Muscle of leg (tissue), 16 donors: ENCODE measurements at places on chromosomes 5 and 9.
A peak's percentile ranks its signal among the peaks of the same experiment; 100 is the strongest.

DNA sequence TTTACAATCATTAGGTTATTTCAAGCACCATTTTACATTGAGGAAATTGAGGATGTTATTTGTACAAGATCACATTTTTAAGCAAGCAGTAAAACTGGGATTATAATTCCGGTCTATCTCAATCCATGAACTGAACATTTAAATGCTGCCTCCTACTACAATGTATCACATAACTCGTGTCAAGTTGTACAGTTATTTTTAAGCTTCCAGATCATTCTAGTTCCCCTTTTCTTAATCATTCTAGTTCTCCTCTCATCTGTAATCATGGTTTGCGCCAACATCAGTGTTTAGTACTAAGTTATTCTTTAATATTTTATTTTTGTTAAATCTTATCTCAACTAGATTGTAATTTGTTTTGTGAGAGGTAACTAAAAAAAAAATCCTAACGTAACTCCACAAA lies 2.4 kb upstream of the UHRF2 start:
- DNase-seq: no peak

GRCh38 chr5:174030286-174030685 lies 15.2 kb upstream of the NSG2 start:
- DNase-seq: no peak

GRCh38 chr9:133853331-133853730 lies 115.2 kb upstream of the SARDH start:
- DNase-seq: no peak

GRCh38 chr5:19734776-19735175 lies 253.2 kb downstream of the CDH18 start:
- DNase-seq: no peak

DNA sequence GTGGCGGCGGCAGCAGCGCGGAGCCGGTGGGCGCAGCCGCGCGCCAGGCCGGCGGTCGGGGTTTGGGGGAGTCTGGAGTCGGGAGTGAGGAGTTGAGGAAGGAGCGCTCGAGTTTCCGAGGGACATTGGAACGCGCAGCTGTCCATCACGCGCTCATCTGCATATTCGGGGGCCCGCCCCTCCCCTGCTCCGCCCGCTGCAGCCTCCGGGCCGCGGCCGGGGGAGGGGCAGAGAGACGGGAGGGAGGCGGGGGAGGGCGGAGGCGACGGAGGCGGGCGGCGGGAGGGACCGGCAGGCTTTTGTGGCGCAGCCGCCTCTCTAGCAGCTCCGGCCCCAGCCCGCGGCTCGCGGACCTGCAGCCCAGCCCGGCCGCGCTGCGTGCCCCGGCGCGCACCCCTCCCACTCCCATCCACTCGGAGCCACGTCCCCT lies at the start of gene IRX2:
Gene IRX2 (minus strand): TSS at position 86 of the 430 bp plus-strand sequence. CDS start 264 bp downstream, outside the sequence.
- peak; percentile 94 for DNase-seq

GRCh38 chr9:27335075-27335474 lies 38.1 kb upstream of the EQTN start:
- DNase-seq: no peak

DNA sequence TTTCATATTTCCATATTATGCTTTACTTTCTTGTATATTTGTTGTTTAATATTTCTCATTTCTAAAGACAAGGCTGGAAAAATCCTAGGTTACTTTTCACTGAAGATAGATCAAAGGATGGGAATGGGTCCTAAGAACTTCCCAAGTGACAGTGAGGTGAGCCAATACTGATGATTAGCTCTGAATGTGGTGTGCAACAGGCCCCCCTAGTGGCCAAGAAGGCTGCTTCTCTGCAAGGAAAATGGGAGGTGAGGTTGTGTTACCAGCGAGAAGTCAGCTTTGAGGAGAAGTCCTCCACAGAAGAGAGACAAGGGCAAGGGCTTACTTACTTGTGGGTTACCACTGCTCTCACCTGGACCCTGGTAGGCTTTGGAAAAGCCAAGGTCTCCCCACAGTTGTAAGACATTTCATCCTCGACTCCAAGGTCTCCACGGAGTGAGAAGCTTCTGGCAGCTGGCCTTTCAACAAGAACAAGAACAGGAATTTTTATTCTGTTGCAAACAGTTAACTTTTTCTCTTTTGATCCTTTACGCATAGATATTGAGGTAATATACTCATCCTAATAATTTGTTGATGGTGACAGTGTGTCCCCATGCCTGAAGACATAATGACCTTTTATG lies 69.9 kb downstream of the MAMDC2 start:
- DNase-seq: peak; percentile 71

GRCh38 chr9:3526165-3526996 lies 580 bp upstream of the RFX3 start:
- peak; percentile 96 for DNase-seq

DNA sequence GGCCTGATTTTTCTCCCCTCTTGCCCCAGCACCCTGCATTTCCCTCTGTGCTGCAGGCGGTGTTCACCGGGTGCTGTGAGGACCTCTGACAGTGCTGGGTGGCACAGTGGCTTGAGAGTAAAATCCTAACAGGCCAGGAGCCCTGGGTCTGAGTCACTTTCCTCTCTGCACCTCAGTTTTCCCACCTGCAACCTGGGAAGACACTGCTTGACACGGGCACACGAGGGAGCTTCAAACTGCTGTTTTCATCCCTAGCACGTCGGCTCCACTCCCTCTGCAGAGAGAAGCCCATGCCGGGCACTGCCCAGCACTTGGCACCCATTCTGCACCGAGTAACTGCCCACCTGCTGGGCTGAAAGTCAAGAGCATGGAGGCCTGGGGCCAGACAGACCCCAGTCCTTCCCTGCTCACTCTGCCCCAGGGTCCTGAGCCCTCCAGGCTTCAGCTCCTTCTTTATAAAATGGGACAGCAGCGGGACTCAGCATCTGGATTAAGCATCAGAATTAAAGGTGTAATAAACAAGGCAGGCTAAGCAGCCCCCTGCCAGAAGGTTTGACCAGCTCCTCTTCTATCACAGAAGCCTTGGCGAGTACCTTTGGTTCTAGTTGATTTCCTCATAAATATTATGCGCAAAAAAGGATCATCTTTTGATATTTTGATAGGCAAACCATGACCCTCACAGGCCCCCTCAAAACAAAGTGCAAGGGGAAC lies 5.2 kb downstream of the GFI1B start:
- DNase-seq: no peak

GRCh38 chr9:134942011-134942787 lies 24.5 kb upstream of the FCN1 start:
- peak; percentile 25 for DNase-seq

GRCh38 chr9:4755026-4755609 lies 14.1 kb upstream of the AK3 start:
- no peak for DNase-seq

DNA sequence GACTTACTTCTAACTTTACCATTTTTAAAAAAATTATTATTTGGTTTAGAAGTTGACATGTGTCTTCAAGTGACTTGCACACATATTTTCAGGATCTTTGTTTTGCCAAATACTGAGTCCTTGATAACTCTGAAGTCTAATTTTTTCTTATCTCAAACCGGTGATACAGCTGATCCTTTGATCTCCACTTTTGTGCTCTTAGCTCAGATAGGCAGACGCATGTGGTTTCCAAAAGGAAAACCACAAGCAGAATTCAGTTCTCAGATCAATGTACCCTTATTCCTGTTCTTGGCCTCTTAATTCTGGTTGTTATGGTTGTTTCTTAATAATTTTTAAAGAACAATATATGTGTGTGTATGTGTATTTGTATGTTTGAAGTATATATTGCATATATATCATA lies 238.3 kb upstream of the EDIL3 start:
- DNase-seq: no peak

- no peak for DNase-seq
Measured at GRCh38 chr5:125179612-125180011, 433.2 kb upstream of the ZNF608 start.

- peak; percentile 81 for DNase-seq
Measured at GRCh38 chr5:132251220-132251725, 6.2 kb upstream of the PDLIM4 start.

- peak; percentile 87 for DNase-seq
Measured at GRCh38 chr5:150801117-150801927, 22.8 kb downstream of the SMIM3 start.

- peak; percentile 64 for DNase-seq
Measured at GRCh38 chr5:177491429-177491945, 5.9 kb downstream of the PDLIM7 start.

DNA sequence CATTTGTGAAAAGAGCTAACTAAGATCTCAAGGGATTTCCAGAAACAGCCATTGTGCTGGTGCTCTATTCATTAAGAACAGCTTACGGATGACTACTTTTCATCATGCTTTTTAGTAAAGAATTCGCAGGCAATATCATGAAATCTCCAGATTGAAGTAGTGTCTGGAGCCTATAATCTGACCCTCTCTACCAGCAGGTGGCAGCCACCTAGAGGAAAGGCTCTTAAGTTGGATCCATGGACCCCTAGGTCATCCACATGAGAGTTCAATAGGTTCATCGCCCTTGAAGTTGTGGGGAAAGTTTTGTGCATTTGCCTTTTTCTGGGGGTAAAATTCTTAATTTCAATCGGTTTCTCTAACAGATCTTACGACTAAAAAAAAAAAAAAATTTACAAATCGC lies 82.3 kb downstream of the SLC1A3 start:
- no peak for DNase-seq

DNA sequence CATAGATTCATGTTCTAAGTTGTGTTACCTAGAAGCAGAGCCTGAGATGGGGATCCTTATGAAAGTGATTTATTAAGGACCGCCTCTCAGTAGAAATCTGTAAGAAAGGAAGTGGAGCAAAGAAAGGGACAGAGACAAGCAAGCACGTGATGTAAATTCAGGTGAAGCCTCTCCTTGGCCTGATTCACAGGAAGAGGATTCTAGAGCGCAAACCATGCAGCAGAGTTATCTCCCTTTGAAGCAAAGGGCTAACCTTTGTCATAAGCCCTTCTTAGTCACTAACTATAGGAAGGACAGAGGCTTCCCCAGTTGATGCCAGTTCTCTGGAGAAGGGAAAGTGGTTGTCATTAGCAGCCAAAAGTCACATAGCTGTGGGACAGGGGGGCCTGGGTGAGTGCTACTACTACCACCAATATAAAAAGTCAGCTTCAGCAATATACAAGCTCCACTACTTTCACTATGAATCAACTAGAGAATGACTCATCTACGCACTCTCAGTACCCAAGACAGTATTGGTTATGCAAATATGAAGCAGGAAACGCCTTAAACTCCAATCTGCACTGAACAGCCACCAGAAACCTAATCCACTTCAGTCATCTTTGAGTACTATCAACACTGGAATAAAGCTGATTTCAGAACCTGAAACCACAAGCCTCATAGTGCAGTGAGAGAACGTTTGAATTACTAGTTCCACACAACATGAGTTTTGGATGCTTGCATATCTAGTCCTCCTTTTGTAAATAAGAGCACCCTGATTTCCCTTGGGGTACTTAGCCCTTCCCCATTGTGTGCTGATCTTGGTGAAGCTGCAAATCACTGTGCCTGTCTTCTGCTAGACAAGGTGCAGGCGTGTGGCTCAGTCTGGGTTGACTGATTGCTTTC lies 162.7 kb downstream of the ZNF608 start:
- no peak for DNase-seq

DNA sequence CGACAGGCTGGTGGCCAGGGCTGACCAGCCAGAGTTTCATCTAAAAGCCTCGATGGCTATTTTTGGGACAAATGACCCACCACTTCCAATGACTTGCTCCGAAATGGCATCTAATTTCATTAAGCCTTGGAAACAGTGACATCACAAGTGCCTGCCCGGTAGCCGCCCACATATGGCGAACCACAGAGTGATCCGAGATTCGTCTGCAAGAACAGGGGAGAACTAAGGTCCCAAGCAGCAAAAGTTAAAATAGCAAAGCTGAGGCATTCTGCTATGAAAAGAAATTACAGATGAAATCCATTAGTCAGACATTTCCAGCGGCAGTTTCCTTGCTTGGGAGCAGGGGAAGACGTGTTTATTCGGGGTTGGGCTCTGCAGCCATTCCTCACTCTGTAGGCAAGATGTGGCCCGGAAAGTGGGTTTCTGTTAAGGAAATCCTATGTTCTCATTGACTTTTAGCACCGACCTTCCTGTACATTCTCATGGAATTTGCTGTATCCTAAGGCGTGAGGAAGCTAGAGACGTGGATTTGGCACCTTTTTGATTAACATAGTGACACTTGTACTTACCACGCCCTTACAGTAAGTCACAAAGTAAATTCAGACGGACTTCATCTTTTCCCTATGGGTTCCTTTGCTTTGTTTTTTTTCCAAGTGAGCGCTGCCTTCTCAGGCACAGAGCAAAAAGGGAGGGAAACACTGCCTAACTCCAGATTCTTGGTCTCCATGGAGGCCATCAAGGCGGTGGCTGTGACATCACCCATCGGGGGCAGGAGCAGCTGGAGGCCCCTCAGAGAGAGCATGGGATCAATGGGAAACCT lies 45.1 kb downstream of the ERGIC1 start:
- peak; percentile 81 for DNase-seq

- no peak for DNase-seq
Measured at GRCh38 chr9:133476941-133477340, 2.0 kb downstream of the SLC2A6 start.

- DNase-seq: peak; percentile 50
Measured at GRCh38 chr5:89301321-89302025, 418.5 kb upstream of the MEF2C start.

- DNase-seq: peak; percentile 78
Measured at GRCh38 chr5:10671041-10672008, 89.7 kb downstream of the DAP start.

- DNase-seq: no peak
Measured at GRCh38 chr5:88860501-88860900, 22.5 kb downstream of the MEF2C start.

- DNase-seq: no peak
Measured at GRCh38 chr5:113081881-113082546, 105.4 kb downstream of the DCP2 start.

DNA sequence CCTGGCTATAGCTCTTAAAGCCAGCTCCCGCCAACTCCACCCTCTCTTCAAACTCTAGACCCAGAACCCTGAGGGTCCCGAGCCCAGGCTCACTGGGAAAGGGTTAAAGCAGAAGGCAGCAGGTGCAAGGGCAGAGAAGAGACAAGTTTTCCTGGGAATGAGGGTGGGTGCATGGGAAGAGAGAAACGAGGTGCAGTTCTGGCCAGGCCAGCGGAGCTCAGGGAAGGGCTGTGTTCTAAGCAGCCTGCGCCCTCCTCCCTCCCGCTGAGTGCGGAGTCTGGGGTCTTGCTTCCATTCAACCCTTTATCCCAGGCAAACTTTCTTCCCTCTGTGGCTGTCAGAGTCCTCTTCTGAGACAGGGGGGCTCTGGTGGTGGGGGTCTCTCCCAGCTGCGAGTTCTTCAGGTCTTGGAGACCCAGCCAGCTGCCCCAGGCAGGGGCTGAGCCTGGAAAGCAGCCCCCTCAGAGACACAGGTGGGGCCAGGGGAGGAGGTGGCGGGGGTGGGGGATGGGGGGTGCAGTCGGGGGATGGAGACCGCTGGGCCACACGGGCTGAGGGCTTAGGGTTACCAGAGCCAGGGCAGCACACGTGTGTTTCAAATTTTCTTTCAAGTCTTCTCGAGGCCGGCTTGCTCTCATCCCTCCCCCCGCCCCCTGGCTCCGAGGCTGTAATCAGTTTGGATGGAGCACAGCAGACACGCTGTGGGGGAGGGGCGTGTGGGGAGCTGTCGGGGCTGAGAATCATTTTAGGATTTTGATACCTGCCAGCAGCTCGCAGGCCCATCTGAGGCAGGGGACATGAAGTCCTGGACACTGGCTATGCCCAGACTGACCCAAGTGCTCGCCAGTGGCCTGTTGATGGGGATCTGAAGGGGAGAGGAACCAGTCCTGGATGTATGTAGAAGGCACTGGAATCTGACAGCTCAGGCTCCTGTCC lies 169.6 kb upstream of the SMIM23 start:
- peak; percentile 52 for DNase-seq

- DNase-seq: peak; percentile 34
Measured at GRCh38 chr5:39151745-39152144, 67.6 kb downstream of the FYB1 start.
